T-helper 22 cell (primary cell): ENCODE measurements at places on chromosomes 7 and 10.

DNA sequence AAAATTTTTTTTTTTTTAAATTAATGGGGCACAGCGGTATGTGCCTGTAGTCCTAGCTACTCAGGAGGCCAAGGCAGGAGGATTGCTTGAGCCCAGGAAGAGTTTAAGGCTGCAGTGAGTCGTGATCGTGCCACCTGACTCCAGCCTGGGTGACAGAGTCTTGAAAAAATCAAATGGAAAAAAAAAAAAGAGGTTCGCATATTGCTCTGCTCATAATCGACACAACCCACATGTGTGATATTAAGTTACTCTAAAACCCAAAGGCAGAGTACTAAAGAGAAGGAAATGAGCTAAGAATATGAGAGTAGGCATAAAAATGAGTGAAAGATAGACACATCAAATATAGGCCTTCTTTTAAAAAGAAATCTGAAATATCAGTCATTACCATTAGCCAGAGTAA lies 66.3 kb downstream of the IGF2BP3 start:
- DNase-seq = no peak

GRCh38 chr7:151195616-151196450 lies 8.8 kb upstream of the ASB10 start:
- no peak for DNase-seq

GRCh38 chr10:61653699-61654098 lies 9.0 kb upstream of the CABCOCO1 start:
- DNase-seq = no peak

DNA sequence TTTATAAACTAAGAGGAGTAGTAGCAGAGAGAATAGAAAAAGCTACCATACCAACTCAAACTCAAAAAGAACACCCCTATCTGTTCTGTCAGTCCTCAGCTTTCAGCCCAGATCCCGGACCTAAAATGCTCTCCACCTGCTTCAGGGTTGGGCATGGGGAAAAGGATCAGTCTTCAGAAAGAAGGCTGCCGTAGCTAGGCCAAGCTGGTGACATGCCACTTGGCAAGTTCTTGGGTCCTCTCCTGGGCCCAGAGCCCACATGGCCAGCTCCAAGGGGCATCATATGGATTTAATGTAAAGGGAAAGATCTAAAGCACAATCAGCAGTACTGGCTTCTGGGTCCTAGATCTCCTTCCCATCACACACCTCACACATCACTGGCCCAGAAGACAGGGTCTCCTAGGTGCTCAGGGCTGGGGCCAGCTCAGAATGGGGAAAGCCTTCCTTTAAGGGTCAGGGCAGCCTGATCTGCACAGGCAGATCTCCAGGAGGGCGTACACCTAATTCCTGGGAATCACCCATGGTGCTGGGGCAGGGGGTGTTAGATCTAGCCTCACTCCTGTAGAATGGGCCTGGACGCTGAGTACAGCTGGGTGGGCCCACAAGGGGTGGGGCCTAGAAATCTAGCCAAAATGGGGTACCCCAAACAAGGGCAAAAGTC lies 2.5 kb downstream of the VAX1 start:
- DNase-seq = no peak

- no peak for DNase-seq
These were observed 90.1 kb downstream of the HIF1AN start for GRCh38 chr10:100625816-100626215.

- DNase-seq = no peak
These were observed 70.6 kb downstream of the REEP3 start for GRCh38 chr10:63591600-63592379.

- DNase-seq = no peak
These were observed 4.2 kb downstream of the TMEM270 start for GRCh38 chr7:73864981-73865711.

DNA sequence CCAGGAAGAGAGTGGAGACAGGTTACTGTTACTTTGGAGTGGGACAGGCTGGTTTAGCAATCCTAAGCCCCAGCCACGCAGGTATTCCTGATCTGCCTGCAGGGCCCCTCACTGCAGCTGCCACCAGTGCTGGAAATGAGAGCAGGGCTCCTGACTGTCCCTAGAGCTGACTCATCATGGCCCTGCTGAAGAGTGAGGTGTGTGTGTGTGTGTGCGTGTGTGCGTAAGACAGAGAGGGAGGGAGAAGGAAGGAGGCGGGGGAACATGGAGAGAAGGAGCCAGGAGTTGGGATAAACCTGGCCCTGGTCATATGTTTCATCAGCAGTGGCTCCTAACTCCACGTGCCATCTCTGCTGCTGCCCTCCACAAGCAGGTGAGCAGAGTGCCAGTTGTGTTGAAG lies 3.6 kb downstream of the FOXI2 start:
- DNase-seq = no peak

DNA sequence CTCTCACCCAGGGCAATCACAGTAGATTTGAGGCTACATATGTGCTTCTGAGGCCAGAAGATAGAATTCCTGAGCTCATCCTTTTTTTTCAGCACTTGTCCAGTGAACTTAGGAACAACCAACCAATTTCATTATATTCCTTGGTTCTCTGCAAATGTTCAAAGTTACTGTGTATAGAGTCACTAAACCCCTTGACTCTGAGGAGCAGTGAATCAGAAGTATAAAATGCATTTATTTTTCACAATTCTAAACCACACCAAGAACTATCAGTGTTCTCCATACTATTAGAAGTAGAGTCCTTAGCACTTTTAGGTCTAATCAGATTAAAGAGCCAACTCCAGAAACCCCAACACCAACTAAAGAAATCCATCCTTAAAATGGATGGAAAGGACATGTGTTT lies 19.6 kb upstream of the PAPSS2 start:
- no peak for DNase-seq
